ENCODE measurements at places on chromosomes 3 and 15.

DNA sequence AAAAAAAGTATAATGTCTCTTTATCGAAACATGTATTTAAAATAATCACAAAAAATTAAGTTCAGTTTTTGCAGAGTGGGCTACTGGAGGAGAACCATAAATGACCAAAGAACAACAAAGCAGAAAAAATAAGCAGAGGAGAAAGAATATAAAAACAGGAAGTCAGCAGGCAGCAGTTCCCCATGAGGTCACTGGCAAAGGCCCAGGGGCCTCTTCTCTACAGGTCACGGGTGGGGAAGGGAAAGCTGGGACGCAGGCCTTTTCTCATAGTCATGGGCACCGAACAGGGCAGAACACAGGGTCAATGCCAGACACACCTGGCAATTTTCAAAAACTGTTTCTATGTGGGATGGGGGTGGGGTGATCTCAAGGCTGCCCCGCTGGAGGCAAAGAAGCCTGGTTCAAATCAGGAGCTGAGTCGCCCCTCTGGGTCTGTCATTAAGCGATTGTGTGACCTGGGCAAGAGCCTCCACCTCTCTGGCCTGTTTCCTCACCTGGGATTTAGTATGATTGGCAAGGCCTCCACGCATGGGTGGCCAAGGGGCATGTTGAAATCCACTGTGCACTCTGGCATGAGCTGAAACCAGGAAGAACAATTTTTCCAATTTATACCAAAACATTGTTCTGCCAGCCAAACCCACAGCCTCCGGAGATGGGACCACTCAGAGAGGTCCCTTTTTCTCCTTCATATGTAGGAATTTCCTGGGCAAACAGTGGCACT is 43.8 kb upstream of the UACA start:
- no peak for DNase-seq

DNA sequence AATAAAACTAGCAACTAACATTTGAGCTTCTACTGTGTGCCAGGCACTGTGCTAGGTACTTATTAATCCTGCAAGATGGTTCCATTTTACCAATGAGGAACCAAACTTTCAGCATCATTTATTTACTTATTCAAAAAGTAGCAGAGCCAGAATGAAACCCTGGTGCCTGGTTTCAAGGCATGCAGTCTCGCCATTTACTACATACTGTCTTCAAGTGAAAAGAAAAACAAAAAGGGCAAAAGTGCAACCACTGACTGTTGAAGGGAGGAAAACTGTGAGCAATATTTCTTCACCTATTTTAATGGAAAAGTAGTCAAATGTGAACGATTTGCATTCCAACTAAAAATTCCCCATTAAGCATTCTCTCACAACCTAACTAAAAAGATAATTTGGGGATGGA is 8.7 kb downstream of the DCUN1D1 start:
- DNase-seq, result no peak

DNA sequence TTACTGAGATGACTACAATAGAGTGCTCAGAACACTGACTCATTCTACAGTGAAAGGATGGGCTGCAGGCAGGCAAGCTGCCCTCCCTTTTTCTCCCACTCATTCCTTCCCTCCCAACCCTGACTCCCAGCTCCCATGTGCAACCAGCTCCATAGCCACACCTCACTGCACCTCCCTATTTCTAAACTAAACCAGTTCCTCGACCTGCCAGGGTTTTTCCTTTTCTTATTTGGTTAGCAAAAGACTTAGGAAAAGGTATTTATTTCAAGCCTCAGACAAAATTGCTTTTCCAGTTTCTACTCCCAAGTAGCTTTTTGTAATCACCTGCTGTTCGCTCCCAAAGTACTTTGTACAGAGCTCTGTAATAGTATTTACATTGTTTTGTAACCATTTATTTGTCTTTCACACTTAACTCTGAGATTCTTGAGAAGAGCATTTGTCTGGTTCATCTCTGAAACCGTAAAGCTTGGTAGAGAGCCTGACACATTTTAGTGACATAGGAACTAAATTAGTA is 2.2 kb downstream of the AADAC start:
- no peak for DNase-seq

GRCh38 chr3:99084826-99085225 is 183.3 kb upstream of the DCBLD2 start:
- no peak for DNase-seq

DNA sequence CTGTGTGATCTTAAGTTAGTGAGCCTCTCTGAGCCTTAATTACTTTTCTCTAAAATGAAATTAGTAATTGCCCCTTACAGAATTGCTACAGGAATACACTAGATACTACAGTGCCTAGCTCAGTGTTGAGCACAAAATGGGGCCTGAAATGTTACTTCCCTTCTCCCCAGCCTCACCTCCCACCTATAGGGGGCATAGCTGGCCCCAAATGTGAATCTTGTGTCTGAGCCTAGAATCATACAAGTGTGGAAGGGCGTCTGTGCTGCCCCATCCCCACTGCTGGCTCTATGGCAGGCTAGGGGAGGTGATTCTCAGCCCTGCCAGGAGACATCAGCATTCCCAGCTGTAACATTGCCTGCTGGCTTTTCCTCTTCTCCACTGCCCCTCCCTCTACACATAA is 42.7 kb downstream of the IFT122 start:
- DNase-seq, result no peak

- no peak for DNase-seq
Observed at GRCh38 chr3:23985747-23986544, 40.9 kb downstream of the NR1D2 start.

DNA sequence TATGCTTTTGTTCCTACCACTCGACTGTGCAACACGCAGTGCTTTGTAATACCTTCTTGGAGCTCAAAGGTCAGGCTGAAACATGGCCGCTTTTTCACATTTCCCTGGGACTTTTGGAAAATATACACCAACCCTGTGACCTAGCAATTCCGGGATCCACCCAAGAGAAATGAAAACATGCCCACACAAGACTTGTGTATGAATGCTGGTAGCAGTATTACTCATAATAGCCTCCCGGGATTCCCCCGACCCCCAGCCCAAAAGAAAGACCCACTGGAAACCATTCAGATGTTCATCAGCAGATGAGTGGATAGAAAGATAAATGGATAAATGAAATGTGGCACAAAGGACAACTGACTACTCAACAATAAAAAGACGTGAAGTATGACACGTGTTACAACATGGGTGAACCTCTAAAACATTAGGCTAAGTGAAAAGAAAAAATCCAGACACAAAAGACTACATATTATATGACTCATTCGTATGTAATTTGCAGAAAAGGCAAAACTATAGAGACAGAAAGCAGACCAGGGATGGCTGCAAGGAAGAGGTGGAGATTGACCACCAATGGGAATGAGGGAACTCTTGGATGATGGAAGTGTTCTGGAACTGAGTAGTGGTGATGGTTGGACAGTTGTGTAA is 104.1 kb downstream of the PGPEP1L start:
- DNase-seq, result no peak

Data from activated naive CD8-positive, alpha-beta T cell treated with anti-CD3 and anti-CD28 coated beads, Interleukin-2, amount 10 ng/mL, durations not matched to agents 7 days and 5 days (primary cell).